ENCODE measurements at places on chromosomes 4 and X.
A peak's percentile ranks its signal among the peaks of the same experiment; 100 is the strongest.

DNA sequence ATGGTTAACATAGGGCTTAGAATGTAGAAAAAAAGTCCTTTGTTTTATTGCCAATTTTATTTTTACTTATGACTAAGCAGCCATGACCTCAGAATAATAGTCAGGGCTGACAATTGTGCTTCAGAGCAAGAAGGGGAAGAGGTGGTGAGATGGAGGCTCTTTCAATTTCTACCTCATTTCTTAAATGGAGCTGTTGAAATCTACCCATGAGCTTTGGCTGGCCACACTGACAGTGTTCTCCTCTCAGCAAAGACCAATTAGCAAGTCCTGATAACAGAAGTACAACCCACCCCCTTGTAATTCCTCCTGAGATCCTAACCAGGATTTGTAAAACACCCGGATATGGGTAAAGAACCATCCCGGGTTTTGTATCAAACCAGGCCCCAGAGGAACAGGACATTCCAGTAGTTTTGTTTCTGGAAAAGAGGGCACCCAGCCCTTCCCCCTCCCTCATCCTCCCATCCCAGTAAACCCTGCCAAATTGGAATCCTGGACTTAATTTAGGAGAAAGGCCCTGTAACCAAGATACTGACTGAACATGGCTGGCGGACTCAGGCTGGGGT lies at the start of gene HEPH:
Gene HEPH (plus strand): TSS at position 399 of the 563 bp plus-strand sequence. CDS start 6,324 bp downstream, outside the sequence.
- DNase-seq: peak; percentile 12

- no peak for DNase-seq
Observed at GRCh38 chr4:147599206-147599605, 18.0 kb upstream of the TMEM184C start.

GRCh38 chr4:149426461-149426860 lies 389.2 kb downstream of the IQCM start:
- no peak for DNase-seq

DNA sequence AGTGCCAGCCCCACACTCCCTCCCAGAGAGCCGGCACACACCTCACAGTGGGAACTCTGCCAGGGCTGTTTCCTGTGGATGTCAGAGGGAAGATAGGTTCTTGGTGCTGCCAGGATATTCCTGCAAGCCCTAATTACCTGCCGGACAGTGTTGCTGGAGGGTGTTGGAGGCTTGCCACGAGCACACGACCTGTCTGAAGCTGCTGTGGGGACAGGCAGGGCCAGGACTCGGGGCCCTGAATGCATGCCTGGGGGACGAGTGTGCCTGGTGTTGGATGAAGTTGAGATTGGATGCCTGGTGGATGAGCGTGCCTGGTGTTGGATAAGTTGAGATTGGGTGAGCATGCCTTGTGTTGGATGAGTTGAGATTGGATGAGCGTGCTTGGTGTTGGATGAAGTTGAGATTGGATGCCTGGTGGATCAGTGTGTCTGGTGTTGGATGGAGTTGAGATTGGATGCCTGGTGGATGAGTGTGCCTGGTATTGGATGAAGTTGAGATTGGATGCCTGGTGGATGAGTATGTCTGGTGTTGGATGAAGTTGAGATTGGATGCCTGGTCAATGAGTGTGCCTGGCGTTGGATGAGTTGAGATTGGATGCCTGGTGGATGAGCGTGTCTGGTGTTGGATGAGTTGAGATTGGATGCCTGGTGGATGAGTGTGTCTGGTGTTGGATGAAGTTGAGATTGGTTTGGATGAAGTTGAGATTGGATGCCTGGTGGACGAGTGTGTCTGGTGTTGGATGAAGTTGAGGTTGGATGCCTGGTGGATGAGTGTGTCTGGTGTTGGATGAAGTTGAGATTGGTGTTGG lies 23.2 kb upstream of the UVSSA start:
- peak; percentile 95 for DNase-seq

- no peak for DNase-seq
Observed at GRCh38 chrX:104789784-104790183, 223.8 kb downstream of the IL1RAPL2 start.

DNA sequence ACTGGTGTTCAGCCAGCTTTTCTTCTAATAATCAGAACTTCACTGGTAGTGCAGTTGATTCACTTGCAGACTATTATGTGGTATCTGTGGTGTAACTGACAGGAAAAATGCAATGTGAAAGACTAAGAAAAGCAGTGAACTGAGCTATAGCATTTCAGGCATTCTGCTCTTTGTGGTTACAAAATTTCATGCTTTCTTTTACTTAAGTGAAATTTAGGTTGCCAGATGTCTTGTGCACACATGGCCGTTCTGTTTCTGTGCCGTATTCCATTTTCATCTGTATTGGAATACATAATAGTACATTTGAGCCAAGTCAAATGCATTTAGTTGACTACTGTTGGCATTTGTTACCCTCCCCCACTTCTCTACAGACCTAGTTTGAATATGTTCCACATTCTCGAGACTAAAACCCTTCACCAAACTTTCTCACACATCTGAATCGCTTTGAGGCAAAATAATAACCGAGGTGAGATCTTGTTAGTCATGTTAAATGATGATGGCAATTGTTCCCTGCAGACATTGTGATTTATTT lies 8.2 kb downstream of the RTL3 start:
- peak; percentile 88 for DNase-seq

DNA sequence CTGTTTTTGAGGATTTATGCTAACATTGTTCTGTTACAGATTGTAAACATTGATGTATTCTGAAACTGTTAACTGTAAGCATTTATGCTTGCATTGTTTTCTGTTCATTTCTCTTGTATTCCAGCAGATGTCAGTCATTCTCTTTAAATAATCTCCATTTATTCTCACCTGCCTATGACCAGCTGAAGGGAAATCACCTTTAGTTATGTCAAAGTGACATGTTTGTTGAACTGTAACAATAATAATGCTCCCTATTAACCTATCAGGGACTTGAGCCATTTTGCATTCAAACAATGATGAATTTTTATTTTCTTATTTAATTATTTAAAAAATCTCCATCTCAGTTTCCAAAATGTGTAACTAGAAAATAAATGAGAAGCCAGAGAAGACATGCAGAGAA lies 58.0 kb downstream of the SPCS3 start:
- peak; percentile 52 for DNase-seq

DNA sequence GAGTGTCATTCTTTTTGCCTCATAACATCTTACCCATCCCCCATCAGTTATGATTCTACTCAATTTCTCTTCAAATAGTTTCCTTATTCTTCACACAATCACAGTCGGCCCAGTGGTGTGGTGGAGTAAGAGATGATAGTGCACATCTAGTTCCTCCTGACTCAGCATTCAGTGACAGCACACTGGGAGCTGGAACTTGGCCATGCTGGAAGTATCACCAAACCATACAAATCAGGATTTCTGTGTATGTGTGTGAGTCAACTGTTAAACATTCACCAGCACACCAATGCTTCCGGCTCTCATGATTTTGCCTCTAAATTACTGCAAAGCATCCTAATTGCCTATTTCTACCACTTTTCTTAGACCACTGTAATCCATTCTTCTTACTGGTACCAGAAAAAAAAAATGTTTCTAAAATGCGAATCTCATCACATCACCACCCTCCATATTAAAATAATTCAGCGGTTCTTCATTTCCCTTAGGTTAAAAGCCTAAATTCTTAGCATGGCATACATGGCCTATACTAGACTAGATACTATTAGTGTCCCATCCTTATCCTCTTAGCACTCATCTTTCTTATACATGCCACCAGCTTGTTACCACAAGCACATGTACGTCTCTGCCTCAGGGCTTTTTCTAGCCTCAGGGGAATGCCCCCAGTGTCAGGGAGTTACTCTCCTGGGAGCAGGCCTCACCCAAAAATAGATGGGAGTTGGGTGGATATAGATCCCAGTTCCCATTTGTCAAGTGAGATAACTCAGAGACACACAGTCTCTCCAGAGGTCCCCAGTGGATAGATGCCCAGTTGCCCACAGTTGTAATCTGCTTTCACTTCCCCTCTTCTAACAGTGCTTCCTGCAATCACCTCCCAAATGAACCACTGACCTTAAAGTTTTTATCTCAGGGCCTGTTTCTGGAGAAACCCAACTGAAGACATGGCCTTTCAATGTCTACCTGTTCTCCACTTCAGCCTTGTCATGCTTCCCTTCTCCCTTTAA lies 49.2 kb upstream of the DDX53 start:
- DNase-seq: peak; percentile 81

- DNase-seq: no peak
Observed at GRCh38 chrX:74922922-74923543, 2.2 kb downstream of the NEXMIF start.

DNA sequence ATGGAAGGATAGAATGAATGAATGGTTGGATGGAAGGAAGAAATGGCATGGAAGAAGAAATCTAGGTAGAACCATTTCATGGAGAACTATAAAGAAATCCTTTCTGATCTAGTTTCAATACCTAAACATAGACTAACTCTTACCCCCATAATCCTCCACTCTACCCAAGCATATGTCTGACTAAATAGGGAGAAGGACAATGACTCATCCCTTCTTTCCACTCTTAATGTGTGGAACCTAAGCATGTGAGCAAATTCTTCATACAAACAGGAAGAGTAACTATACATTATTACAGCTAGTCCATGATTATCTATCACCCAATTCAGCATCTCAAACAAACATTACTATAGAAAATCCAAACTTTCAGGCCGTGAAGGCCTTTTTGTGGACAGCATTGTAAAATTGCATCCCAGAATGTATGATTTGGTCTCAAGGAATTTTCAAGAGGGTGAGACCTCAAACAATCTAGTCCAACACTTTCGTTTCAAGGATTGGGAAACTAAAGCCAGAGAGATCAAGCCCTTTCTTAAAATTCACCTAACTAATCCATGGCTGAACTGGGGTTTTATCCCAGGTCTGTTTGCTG lies 11.2 kb downstream of the C1QTNF7 start:
- DNase-seq: peak; percentile 43

- peak; percentile 14 for DNase-seq
Observed at GRCh38 chrX:145821291-145821897, 3.8 kb downstream of the SLITRK2 start.

DNA sequence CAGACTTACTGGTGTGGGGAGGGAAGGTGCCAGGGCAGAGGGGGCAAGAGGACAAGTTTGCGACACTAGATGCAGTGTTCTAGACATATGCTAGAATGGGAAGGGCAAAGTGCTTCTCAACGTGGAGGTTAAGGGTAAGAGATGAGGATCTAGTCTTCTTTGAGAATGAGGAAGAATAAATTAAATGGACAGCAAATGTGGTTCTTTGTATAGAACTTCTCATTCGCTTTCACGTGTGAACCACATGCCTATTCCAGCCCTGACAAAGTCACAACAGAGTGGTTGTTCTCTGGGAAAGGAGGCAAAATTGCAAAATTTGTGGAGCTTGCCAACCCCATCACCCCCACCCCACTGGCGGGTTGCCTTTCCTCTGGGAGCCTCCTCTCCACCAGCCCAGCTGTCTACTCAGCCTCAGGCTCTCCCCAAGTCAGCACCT lies 1.5 kb upstream of the ANXA5 start:
- DNase-seq: no peak

GRCh38 chrX:85221361-85221760 lies 22.2 kb downstream of the SATL1 start:
- DNase-seq: no peak

- DNase-seq: no peak
Observed at GRCh38 chr4:59535541-59535940, 1664.6 kb upstream of the ADGRL3 start.

DNA sequence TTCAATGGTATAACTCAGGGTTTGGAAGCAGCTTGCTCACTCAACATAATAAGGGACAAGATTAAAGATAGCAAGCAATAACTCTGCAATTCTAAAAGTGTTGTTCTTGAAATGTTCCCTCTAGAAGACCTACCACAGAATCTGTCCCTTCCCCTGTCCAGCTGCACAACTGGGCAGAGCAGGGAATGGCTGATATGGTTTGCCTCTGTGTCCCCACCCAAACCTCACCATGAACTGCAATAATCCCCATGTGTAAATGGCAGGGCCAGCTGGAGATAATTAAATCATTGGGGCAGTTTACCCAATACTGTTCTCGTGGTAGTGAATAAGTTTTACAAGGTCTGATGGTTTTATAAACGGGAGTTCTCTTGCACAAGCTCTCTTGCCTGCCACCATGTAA lies 19.1 kb downstream of the PRDM5 start:
- DNase-seq: no peak

GRCh38 chr4:150859453-150859852 lies 155.6 kb downstream of the LRBA start:
- DNase-seq: no peak

- peak; percentile 11 for DNase-seq
Observed at GRCh38 chr4:89305712-89306437, 1.7 kb downstream of the GPRIN3 start.

- DNase-seq: no peak
Observed at GRCh38 chr4:95290702-95291101, 258.1 kb downstream of the UNC5C start.

DNA sequence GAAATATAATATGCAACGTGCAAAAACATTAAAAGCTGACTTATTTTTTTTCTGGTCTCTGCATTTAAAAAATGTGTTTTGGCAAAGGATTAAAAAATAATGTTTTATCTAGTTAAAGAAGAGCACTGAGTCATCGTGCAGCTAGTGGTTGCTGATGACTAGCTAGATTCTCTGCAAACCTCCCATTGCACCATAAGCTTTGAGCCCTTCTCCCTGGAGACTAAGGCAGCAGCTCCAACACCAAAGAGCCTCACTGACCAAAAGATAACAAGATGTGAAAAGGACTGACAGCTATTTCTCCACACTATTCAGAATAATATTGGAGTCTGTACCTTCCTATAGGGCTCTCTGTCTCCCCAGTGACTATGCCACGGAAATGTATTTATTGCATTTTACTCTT lies 424.3 kb downstream of the SLITRK2 start:
- no peak for DNase-seq

GRCh38 chr4:102799816-102800215 lies 27.5 kb downstream of the UBE2D3 start:
- DNase-seq: peak; percentile 44

- DNase-seq: peak; percentile 19
Observed at GRCh38 chr4:7581477-7581876, 146.7 kb upstream of the PSAPL1 start.

- DNase-seq: peak; percentile 94
Observed at GRCh38 chr4:89469930-89470375, 162.4 kb upstream of the GPRIN3 start.

DNA sequence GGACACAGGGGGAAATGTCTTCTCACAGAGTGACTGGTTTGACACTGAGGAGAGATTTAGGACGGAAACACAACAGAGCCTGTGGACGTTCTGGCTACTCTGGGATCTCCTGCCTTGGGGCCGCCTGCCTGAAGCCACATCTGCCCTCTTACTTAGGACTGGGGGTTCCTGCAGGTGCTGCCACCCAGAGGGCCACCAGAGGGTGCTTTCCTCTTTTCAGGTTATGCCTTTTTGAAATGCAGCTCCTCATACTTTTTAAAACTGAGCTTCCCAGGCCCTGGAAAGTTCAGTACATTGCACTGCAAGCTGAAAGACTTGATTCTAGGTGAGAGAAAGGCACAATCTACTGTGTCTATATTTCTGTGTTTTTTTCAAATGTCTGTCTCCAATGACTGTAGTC lies 92.2 kb upstream of the PGRMC2 start:
- DNase-seq: peak; percentile 42

GRCh38 chr4:154551872-154552686 lies 1.9 kb upstream of the PLRG1 start:
- DNase-seq: peak; percentile 85
